ENCODE measurements at places on chromosomes 6 and 20.

DNA sequence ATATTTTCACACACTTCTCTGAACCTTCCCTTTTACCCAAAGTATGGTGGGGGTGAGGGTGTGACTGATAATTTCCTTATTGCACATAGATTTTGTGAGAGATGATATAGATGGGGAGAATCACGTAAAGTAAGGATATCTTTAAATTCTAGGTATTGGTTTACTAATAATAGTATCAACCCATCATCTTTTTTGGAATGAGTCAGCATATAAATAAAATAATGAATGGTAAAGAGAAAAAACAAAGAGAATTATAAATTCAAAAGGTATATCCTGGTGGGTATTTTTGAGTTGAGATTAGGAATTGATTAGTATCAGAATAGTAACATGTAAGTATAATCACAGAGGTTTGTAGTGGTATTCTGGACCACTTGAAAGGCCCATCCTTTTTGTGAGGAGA lies 56.1 kb downstream of the MACROD2 start:
- no peak for DNase-seq

DNA sequence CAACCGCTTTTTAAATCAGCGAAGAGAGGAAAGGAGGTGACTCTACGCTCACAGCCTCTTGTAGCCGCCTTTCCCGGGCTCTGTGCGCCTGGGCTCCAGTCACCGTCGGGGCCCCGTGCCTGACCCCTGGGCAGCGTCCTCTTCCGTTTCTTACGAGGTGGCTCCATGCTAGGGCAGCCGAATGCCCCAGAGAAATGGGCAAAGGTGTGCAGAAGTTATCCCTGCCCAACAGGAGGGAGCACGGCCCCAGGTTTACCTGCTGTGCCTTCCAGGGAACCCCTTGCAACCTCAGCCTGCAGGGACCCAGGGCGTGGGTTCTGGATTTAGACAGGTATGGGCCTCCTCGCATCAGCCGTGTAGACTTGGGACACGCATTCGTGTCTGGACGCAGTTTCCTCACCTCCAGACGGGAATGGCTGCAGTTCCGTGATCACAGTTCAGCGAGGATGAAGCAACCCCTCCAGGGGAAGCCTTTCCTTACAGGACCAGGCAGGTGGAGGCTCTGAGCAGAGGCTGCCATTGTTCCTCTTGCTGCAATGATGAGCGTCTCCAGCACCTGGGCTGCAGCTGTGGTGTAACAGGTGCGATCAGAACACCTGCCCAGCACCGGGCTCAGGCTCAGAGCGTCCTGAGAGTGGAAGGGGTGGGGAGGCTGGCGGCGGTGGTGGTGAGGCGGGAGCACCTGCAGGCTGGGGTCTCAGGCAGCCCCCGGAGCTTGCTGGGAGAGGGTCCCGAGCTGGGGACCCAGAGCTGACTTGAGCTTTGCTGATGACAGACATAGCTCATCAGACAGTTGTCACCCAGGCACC lies 81.3 kb upstream of the BHLHE23 start:
- DNase-seq = no peak

DNA sequence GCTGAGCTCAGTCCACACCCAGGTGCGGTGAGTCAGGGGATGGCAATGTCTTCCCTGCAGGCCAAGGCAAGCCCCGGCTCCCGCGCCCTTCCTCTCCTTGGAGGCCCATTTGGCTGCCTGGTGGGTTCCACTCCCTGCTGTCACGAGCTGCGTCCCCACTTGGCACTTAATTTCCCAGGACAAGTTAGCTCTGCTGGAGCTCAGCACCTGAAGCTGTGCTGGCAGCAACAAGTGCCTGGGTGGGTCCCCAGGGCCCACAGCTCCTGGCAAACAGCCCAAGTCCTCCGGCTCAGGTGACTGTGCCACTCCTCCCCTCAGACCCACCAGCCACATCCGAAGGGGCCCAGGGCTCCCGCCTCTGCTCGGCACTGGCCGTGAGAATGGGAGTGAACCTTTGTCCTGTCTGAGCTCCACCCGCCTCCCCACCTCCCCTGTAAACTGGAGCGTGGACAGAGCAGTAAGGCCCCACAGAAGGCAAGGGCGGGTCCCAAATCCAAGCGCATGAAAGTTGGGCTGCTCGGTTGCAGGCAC lies 16.9 kb downstream of the LAMA5 start:
- no peak for DNase-seq

- no peak for DNase-seq
Observed at GRCh38 chr6:166691199-166691598, 64.1 kb upstream of the RPS6KA2 start.

- no peak for DNase-seq
Observed at GRCh38 chr20:13678944-13679343, 40.2 kb upstream of the TASP1 start.

DNA sequence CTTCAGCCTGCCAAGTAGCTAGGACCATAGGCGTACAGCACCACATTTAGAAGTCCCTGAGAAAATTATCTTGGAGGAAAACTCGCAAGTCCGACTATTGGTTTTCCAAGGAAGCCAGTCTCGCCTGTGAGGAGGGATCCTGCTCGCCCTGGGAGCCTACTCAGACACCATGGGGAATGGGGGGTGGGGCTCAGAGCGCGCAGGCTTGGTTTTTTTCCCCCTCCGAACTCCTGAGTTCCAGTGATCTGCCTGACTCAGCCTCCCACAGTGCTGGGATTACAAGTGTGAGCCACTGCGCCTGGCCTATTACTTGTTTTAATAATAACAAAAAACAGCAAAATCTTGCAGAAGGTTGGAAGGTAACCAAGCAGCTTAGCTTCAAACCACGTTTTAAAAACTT lies 153.7 kb downstream of the OR2B2 start:
- no peak for DNase-seq

DNA sequence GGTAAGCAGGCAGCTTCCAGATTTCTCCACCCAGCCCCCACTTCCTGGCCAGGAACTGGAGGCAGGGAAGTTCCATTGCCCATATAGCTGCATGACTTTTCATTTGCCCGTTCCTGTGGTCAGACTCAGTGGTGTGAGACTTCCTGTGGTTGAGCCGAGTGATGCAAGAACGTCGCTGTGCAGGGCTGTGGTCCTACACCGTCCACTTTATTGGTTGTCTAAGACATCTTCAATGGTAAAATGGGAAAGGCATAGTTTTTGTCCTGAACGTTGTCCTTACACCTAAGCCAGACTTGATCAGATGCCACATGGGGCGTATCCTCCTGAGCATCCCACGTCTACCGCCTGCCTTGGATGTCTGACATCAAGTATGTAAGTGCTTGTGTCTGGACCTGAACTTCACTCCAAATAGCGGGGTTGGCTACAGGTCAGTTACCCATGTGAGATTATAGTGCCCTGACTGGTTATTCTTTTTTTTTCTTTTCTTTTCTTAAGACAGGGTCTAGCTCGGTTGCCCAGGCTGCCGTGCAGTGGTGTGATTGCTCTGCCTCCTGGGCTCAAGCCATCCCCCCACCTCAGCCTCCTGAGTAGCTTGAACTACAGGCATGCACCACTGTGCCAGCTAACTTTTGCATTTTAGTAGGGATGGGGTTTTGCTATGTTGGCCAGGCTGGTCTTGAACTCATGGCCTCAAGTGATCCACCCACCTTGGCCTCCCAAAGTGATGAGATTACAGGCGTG lies 25.9 kb upstream of the GTSF1L start:
- no peak for DNase-seq

DNA sequence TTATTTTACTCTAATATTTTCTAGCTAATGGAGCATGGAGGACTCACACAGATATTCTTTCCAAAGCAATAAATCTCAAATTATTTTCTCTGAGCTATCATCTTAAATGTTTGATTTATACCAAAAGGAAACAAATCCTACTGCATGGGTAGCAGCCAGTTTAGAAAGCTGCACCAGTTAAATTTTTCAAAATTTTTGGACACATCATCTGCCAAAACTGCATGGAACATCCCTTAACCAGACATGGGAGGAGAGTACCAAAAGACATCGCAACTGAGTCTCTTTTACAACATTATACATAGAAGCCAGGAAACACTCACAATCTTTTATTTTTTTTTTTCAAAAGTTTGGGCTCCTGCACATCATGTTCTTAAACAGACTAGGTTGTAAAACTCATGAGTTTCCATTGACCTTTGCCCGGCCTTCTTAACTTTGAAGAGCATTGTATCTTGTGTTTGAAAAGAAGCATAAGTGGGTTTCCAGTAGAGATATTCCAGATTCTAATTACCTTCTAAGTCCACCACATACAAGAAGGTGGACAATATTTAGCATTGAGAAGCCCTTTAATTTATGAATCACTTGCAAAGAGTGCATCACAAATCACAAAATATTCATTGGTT lies 87.7 kb upstream of the HMGCLL1 start:
- no peak for DNase-seq

DNA sequence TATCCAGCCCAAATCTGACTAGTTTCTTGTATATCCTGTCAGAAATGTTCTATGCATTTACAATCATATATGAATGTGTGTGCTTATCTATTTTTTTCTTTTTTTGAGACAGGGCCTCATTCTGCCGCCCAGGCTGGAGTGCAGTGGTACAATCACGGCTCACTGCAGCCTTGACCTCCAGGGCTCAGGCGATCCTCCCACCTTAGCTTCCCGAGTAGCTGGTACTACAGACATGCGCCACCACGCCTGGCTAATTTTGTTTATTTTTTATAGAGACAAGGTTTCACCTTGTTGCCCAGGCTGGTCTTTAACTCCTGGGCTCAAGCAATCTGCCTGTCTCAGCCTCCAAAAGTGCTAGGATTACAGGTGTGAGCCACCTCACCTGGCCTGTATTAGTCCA lies 3.0 kb upstream of the RAB44 start:
- no peak for DNase-seq

DNA sequence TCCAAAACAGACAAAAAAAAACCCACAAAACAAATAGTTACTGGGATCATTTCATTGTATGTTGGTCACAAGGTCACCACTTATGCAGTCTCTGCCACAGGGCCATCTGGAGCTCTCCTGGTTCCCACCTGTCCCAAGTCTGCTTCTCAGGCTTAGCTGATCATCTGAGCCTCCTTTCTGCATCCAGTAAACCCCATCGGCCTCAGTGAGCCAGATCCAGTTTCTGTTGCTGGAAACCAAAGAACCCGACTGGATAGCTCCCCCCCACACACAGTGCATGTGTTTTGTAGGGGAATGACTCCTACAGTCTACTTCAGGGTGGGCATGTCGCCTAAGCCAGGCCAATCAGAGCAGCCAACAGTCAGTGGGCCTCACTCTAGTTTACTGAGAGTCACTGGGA lies 233.3 kb downstream of the PREX1 start:
- DNase-seq = no peak

DNA sequence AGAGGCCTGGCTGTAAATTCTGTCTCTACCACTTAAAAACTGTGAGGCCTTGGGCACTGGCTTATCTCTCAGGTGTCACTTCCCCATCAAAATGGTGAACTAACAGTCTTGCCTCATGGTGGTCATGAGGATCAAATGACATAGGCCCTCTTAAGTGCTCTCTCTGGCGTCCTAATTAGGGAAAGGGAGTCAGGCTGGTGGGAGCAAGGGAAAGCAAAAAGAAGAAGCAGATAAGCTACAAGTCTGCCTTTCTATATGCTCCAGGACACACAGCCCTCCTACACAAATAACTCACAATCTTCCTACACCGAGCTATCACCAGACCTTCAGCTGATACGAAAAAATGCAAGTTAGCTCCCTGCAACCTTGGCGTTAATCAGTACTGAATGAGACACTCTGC lies 19.5 kb upstream of the SLC22A16 start:
- no peak for DNase-seq

GRCh38 chr6:105035299-105035698 lies 78.4 kb downstream of the LIN28B start:
- no peak for DNase-seq

- no peak for DNase-seq
Observed at GRCh38 chr6:136415351-136416007, 125.8 kb upstream of the BCLAF1 start.

- DNase-seq = no peak
Observed at GRCh38 chr6:74015427-74015826, 319.4 kb downstream of the CD109 start.

DNA sequence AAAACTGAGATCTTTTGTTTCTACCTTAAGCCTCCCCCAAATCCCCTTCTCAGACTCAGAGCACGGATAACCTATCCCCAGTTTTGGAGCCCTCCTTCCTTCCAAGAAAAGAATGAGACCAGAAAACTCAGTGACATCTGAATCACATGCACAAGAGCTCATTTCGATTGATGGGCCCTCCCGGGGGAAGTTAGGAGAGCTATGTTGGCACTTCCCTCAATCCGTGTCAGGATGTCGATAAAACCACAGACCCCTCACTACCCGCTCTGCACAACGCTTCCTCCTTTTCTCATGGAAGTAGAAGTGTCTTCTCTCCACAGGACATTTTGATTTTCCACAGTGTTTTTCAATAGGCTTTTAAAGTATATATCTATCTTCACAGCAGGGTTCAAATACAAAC lies 332.4 kb downstream of the HACE1 start:
- no peak for DNase-seq

- no peak for DNase-seq
Observed at GRCh38 chr6:28945349-28945748, 21.6 kb upstream of the TRIM27 start.

GRCh38 chr6:14354919-14355572 lies 237.5 kb downstream of the CD83 start:
- no peak for DNase-seq

DNA sequence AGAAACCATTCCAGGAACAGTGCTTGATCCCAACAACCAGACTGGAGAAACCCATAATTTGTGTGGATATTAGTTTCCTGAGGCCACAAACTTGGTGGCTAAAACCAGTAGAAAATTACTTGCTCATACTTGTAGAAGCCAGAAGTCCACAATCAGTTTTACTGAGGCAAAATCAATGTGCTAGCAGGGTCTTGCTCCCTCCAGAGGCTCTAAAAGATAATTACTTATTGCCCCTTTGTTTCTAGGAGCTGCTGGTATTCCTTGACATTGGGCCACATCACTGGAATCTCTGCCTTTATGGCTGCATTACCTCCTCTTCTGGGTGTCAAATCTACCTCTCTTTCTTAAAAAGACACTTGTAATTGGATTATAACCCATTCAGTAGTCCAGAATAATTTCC lies 142.2 kb upstream of the SAMD5 start:
- DNase-seq = no peak

DNA sequence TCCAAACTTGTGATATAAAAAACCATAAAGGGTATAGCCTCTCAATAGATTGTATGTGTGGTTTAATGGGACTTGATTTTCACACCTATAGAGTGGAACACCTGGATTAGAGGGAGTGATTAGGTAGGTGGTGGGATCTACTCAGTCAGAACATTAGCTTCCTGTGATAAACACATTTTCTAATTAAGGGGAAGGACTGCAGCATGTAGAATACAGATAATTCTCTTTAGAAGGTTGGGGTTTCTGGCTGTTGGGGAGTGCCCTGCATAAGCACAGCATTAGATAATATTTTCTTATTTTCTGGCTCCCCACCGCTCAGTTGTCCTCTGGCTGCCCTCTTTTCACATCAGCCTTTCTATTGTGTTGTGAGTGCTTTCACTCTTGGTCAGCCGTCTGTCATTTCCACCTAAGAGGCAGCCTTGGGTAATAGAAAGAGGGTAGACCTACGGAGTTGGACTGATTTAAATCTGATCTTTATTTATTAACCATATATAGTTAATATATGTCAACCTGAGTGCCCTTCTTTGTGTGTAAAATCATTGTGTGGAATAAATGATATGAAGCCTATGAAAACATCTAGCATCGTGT lies 8.0 kb downstream of the CSE1L start:
- DNase-seq = no peak

Data from stimulated activated naive CD4-positive, alpha-beta T cell (primary cell).